Peyer's patch (tissue), 4 donors: ENCODE measurements at places on chromosomes 12 and 14. TPM values are rescaled to one million over a fixed set of nuclear protein-coding genes. Genes with fewer than 3 reads are reported as not detected.

DNA sequence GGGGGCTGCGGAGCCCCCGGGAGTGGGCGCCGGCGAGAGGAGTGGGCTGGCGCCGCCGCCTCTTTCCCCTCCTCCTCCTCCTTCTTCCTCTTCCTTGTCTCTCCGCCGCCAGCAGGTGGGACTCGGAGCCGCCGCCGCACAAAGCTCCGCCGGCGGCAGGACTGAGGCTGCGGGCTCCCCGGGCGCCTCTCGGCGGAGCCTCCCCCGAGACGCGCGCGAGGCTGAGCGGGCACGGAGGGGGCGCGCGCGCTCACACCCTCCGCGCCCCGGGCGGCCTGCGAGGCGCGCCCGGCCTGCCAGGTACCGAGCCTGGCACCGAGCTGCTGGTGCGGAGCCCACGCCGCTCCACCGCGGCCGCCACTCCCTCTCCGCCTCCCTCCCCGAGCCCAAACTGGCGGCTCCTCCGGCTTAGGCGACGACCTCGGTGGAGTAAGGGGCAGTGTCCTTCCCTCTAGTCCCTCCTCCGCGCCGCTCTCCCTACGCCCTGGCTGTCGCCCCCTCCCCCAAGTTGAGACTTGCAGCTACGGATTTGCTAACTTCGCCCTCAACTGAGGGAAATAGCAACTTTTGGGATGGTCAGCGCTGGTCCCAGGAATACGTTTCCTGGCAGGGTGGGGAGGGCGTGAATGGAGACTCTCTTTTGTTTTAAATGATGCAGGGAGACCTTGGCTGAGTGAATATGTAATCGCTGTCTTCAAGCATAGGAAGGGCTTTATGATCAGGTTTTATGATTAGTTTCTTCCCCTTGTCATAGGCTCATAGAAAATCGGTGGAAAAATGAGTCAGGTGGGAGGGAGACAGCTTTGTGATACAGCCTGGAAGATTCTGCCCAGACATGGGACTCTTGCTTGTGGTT is 199.5 kb upstream of the CAND1 start:
- no peaks in the 10 kb centered on the region for H3K27me3 ChIP-seq
- H3K27ac ChIP-seq: peak overlapping the region; percentile 75
- H3K36me3 ChIP-seq: no peaks in the 10 kb centered on the region

The CACNA2D4 gene
- 9.9 TPM for total RNA-seq

DNA sequence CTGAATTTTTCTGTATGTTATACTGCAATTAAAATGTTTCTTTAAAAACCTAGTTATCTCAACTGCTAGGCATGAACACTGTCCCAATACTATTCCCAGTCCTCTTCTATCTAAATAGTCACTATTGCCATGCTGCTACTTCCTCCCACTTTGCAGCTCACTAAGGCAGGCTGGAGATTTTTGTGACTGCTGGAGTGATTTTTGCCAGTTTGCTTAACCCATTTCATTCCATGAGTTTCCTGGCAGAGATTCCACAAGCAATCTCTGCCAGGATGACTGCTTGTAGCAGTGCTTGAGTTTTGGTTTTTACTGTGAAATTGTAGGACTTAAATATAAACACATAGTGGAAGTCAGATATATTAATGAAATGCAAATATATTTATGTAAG is 80.8 kb downstream of the BHLHE41 start:
- no peaks in the 10 kb centered on the region for H3K27me3 ChIP-seq
- DNase-seq: no peak

The WNT1 gene
- not detected for total RNA-seq

The CD163 gene
- total RNA-seq: 33.2 TPM

- H3K36me3 ChIP-seq: no peaks in the 10 kb centered on the region
- no peak overlapping the region for H3K27ac ChIP-seq
- DNase-seq: no peak
- H3K4me3 ChIP-seq: no peak overlapping the region
- no peaks in the 10 kb centered on the region for H3K27me3 ChIP-seq
Measured at GRCh38 chr12:81021834-81022233, 56.0 kb upstream of the ACSS3 start.

The GPR162 gene
- not detected for total RNA-seq

The RPGRIP1 gene
- not detected for total RNA-seq

- H3K27me3 ChIP-seq: no peaks in the 10 kb centered on the region
- H3K27ac ChIP-seq: no peak overlapping the region
- H3K4me3 ChIP-seq: no peak overlapping the region
- no peaks in the 10 kb centered on the region for H3K4me1 ChIP-seq
Measured at GRCh38 chr14:35229792-35230089, 62.4 kb upstream of the PSMA6 start.

The ACRBP gene
- 5.1 TPM for total RNA-seq

The SRGAP1 gene
- total RNA-seq: 5.8 TPM

The STRAP gene
- total RNA-seq: 38.8 TPM

DNA sequence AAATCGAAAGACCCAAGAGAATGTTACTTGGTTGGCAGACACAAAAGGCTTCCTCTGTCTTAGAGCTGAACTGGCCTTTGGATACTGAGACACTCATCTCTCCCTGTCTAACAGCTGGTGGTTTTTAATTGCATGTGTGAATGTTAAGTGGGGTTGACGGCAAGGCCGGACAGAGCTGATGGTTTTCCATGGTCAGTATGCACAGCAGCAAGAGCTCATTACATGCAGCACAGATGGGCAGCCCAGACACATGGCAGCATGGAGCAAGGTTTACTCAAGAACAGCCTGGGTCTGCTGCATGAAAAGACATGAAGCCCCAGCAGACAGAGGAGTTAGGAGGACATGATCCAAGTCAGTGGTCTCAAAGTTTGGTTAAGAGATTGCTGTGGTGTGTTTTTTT is 27.8 kb upstream of the CACNA2D4 start:
- H3K4me1 ChIP-seq: no peaks in the 10 kb centered on the region
- DNase-seq: no peak
- no peaks in the 10 kb centered on the region for H3K36me3 ChIP-seq
- H3K4me3 ChIP-seq: no peak overlapping the region
- H3K27ac ChIP-seq: no peak overlapping the region

- H3K36me3 ChIP-seq: no peaks in the 10 kb centered on the region
- H3K27me3 ChIP-seq: no peaks in the 10 kb centered on the region
- DNase-seq: no peak
- no peaks in the 10 kb centered on the region for H3K4me1 ChIP-seq
- H3K4me3 ChIP-seq: no peak overlapping the region
Measured at GRCh38 chr12:24822121-24822899, 126.6 kb downstream of the BCAT1 start.

The RFLNA gene
- total RNA-seq: 24.1 TPM

The DCD gene
- not detected for total RNA-seq

The TAS2R46 gene
- total RNA-seq: 6.1 TPM

GRCh38 chr14:99537399-99537798 is 56.2 kb downstream of the CCNK start:
- no peak for DNase-seq
- H3K27ac ChIP-seq: no peak overlapping the region
- H3K36me3 ChIP-seq: no peaks in the 10 kb centered on the region
- H3K27me3 ChIP-seq: no peaks in the 10 kb centered on the region
- no peaks in the 10 kb centered on the region for H3K4me1 ChIP-seq
- no peak overlapping the region for H3K4me3 ChIP-seq

The HNF1A gene
- total RNA-seq: 93.6 TPM

The PUS7L gene
- 11.2 TPM for total RNA-seq

GRCh38 chr12:111409780-111410430 is 4.2 kb downstream of the SH2B3 start:
- no peaks in the 10 kb centered on the region for H3K36me3 ChIP-seq
- peak overlapping the region; percentile 91 for H3K27ac ChIP-seq
- H3K4me3 ChIP-seq: peak overlapping the region; percentile 20
- peaks cover 54% of the 10 kb centered on the region for H3K4me1 ChIP-seq
- no peaks in the 10 kb centered on the region for H3K27me3 ChIP-seq

- no peak overlapping the region for H3K4me3 ChIP-seq
- H3K27me3 ChIP-seq: no peaks in the 10 kb centered on the region
- no peaks in the 10 kb centered on the region for H3K36me3 ChIP-seq
Measured at GRCh38 chr12:105554223-105554678, 223.8 kb downstream of the C12orf75 start.

GRCh38 chr12:65728848-65729793 is 95.2 kb upstream of the HMGA2 start:
- no peaks in the 10 kb centered on the region for H3K36me3 ChIP-seq
- H3K27me3 ChIP-seq: peaks cover 10% of the 10 kb centered on the region
- H3K4me1 ChIP-seq: no peaks in the 10 kb centered on the region
- no peak overlapping the region for H3K27ac ChIP-seq

DNA sequence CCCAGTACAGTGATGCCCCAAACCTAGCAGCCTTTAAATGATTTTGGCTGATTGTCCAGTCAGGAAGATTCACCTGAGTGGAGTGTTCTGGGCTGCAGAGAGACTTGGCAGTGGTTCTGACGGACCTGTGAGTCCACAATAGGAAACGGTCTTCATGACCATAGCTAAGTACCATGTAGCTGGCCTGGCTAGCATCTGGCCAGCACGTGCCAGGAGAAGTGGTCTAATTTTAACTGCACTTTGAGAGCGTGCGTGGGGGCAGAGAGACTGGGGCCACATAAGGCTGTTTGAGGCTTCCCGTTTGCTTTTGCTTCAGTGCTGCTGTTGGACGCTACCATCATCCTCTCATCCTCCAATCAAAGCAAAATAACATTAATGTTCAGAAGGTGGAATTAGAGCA is 54.7 kb downstream of the PPM1A start:
- no peak for DNase-seq
- H3K4me3 ChIP-seq: no peak overlapping the region
- H3K27ac ChIP-seq: no peak overlapping the region
- H3K36me3 ChIP-seq: no peaks in the 10 kb centered on the region

The KDM5A gene
- 63.9 TPM for total RNA-seq

- no peak for DNase-seq
- no peak overlapping the region for H3K27ac ChIP-seq
- no peak overlapping the region for H3K4me3 ChIP-seq
- no peaks in the 10 kb centered on the region for H3K27me3 ChIP-seq
- H3K36me3 ChIP-seq: no peaks in the 10 kb centered on the region
- no peaks in the 10 kb centered on the region for H3K4me1 ChIP-seq
Measured at GRCh38 chr12:106417926-106418910, 60.7 kb downstream of the POLR3B start.

- DNase-seq: no peak
- H3K27ac ChIP-seq: no peak overlapping the region
- H3K36me3 ChIP-seq: no peaks in the 10 kb centered on the region
- H3K4me1 ChIP-seq: no peaks in the 10 kb centered on the region
Measured at GRCh38 chr12:6096527-6096926, 27.9 kb downstream of the VWF start.

GRCh38 chr12:104450700-104451099 is 6.0 kb upstream of the CHST11 start:
- H3K36me3 ChIP-seq: no peaks in the 10 kb centered on the region
- H3K4me3 ChIP-seq: no peak overlapping the region
- H3K27me3 ChIP-seq: no peaks in the 10 kb centered on the region
- H3K4me1 ChIP-seq: no peaks in the 10 kb centered on the region

DNA sequence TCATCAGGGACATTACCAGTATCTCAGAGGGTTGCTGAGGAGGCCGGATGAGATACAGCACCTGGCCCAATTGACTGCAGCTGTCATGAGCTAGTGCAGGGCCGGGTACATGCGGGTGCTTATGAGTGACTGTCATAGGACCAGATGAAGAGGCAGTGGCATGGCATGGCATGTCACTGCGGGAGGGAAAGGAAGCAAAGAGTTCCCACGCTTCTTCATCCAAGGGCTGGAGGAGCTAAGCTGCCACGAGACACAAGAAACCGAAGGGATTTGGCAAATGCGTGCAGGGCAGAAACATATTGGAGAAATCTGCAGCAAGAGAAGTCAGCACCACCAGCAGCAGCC is 10.7 kb upstream of the GPX2 start:
- H3K36me3 ChIP-seq: peaks cover 5% of the 10 kb centered on the region
- no peak for DNase-seq
- H3K4me3 ChIP-seq: no peak overlapping the region
- H3K4me1 ChIP-seq: no peaks in the 10 kb centered on the region
- H3K27ac ChIP-seq: no peak overlapping the region
- no peaks in the 10 kb centered on the region for H3K27me3 ChIP-seq

- no peaks in the 10 kb centered on the region for H3K36me3 ChIP-seq
- H3K27me3 ChIP-seq: no peaks in the 10 kb centered on the region
- DNase-seq: no peak
- no peaks in the 10 kb centered on the region for H3K4me1 ChIP-seq
Measured at GRCh38 chr12:93090731-93091172, 161.7 kb upstream of the EEA1 start.

DNA sequence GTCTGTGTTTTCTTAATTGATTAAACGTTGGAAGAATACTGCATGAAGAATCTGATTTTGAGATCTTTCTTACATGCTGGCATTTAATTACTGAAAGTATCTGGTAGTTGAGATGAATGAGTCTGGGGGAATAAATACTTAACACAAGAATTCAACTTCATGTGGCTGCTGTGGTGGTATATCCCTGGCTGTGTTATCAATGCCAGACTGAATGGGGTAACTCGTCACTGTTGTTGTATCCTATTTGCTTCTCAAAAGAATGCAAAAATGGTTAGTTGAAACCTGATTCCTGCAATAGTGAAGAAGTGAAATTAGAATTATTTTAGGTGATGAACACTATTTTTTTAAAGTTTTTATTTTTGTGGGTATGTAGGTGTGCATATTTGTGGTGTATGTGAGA is 72.5 kb downstream of the HMGA2 start:
- DNase-seq: no peak
- H3K36me3 ChIP-seq: no peaks in the 10 kb centered on the region
- H3K27me3 ChIP-seq: no peaks in the 10 kb centered on the region
- no peak overlapping the region for H3K27ac ChIP-seq
- no peaks in the 10 kb centered on the region for H3K4me1 ChIP-seq

- no peak for DNase-seq
- H3K27ac ChIP-seq: no peak overlapping the region
- H3K4me3 ChIP-seq: no peak overlapping the region
- H3K4me1 ChIP-seq: no peaks in the 10 kb centered on the region
- H3K36me3 ChIP-seq: no peaks in the 10 kb centered on the region
Measured at GRCh38 chr12:90741611-90742010, 213.4 kb downstream of the CCER1 start.

DNA sequence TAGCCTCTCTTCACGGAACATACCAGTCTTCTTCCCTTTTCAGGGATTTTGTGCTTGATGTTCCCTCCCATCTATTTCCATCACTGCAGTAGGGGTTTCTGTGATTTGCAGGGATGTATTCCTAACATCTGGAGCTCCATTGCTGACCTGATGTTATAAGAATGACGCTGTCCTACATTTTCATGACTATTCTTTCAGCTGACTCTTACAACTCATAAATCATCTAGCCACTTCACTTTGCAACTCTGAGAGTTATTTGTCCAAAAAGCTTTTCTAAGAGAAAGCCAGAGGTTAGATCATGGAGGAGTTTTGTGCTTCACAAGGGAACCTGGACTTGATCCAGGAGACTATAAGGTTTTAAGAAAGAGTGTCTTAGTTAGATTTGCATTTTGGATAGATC is 116.6 kb upstream of the FAR2 start:
- no peaks in the 10 kb centered on the region for H3K4me1 ChIP-seq
- no peak overlapping the region for H3K27ac ChIP-seq
- no peak for DNase-seq
- H3K4me3 ChIP-seq: no peak overlapping the region

DNA sequence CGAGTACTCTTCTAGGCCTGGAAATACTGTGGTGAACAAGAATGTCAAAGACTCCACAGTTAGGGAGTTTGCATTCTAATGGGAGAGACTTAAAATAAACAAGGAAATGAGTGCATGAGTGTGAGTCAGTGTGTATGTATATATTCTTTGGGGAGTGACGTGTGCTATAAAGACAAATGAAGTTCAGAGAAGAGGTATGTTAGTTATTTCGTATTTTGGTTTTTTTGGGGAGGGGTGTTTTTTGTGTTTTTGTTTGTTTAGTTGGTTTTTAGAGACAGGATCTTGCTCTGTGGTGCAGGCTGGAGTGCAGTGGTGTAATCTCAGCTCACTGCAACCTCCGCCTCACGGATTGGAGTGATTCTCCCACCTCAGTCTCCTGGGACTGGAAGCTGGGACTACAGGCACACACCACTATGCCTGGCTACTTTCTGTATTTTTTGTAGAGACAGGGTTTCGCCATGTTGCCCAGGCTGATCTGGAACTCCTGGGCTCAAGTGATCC is 74.3 kb downstream of the SRGAP1 start:
- DNase-seq: no peak
- H3K27ac ChIP-seq: peak overlapping the region; percentile 82
- no peak overlapping the region for H3K4me3 ChIP-seq
- H3K27me3 ChIP-seq: no peaks in the 10 kb centered on the region
